ENCODE measurements at places on chromosomes 5 and 9.

DNA sequence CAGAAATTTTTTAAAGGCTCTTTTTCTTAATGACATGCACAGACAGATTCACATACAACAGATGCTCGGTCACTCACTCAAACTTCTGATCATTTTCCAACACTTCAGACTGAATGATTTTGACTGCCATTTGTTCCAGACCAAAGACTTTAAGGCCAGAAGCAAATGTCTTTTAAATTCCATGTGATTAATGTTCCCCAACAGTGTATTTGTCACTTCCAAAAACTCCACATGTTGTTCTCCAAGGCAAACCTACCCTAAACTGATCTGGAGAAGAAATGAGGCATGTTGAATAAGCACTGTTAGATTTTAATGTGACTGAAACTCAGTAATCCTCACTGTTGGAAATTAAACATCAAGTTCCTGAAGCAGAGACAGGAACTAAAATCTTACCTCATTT, 366.7 kb downstream of the GABRG2 start:
- no peak for DNase-seq

DNA sequence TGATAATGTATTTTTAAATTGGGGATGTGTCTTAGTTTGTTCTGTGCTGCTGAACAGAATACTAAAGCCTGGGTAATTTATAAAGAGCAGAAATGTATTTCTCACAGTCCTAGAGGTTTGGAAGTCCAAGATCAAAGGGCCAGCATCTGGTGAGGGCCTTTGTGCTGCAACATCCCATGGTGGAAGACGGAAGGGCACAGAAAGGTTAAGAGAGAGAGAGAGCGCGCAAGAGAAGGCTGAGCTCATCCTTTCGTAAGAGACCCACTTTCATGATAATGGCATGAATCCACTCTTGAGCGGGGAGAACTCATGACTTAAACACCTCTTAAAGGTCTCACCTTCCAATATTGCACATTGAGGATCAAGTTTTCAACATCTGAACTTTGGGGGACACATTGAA, 79.1 kb upstream of the GOLM1 start:
- DNase-seq: no peak

GRCh38 chr9:72588336-72588735, 66.9 kb downstream of the TMC1 start:
- DNase-seq: no peak

DNA sequence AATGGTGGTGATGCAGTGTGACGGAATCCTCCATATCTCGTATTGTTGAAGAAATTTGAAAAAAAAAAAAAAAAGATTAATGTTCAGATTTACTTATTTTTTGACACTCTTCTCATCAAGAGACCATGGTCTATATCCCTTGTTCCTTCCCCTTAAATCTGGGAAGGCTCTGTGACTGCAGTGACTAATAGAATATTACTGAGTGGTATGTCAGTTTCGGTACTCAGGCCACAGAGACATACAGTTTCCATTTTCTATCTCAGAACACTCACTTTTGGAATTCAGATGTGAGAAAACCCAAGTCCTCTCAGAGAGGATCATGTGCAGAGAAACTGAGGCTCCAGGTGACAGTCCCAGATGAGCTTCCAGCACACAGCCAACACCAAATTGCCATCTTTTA, 1193.5 kb downstream of the DTWD2 start:
- DNase-seq: no peak

DNA sequence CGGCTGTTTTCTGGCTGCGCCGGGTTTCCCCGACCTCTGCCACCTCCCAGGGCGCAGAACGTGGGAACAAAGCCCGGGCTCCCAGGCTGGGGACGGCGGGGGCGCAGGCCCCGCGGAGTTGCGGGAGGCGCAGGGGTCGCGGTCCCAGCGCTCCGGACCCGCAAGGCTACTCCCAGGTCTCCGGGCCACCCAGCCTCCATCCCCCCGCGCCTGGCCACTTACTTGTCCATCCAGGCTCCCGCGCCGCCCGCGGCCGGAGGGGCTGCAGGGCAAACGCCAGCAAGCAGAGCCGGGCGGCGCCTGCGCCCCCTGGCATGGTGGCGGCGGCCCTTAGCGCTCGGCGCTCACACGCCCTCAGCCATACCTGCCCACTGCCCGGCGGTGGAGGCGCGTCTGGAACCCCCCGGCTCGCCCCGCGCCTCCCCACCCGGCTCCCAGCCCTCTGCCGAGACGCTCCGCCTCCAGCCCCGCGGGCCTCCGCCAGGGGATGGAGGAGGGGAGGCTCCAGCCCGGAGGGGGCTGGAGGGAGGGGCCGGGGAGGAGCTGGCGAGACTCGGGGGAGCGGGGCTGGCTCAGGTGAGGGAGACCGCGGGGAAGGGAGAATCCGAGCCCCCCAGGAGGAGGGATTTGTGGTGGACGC, at the start of gene ADAM19:
Gene ADAM19, minus strand, starts transcription at position 395 of the 640 bp plus-strand sequence. Its CDS starts 79 bp downstream, at position 316.
- no peak for DNase-seq

- no peak for DNase-seq
Observed at GRCh38 chr9:136051453-136051836, 43.6 kb downstream of the NACC2 start.

GRCh38 chr5:62017092-62017491, 288.9 kb upstream of the KIF2A start:
- no peak for DNase-seq

DNA sequence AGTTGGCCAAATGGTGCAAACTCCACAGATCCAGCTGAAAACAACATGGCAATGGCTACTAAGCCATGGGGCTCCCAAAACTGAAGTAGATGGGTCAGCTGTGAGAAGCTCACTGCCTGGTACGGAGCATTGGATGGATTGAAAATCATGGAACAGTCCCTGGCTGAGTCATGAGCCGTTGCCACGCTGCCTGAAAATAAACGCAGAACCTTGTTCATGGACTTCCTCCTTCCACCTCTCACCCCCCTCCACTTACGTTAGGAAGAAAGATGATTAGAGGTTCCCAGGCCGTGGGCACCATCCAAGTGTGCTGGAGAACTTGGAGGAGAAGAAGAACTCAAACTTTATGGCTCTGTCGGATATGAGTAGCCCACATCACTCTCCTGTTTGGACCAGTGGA, 6.8 kb upstream of the DIPK1B start:
- no peak for DNase-seq

- no peak for DNase-seq
Observed at GRCh38 chr5:54835647-54836046, 149.7 kb downstream of the ESM1 start.

DNA sequence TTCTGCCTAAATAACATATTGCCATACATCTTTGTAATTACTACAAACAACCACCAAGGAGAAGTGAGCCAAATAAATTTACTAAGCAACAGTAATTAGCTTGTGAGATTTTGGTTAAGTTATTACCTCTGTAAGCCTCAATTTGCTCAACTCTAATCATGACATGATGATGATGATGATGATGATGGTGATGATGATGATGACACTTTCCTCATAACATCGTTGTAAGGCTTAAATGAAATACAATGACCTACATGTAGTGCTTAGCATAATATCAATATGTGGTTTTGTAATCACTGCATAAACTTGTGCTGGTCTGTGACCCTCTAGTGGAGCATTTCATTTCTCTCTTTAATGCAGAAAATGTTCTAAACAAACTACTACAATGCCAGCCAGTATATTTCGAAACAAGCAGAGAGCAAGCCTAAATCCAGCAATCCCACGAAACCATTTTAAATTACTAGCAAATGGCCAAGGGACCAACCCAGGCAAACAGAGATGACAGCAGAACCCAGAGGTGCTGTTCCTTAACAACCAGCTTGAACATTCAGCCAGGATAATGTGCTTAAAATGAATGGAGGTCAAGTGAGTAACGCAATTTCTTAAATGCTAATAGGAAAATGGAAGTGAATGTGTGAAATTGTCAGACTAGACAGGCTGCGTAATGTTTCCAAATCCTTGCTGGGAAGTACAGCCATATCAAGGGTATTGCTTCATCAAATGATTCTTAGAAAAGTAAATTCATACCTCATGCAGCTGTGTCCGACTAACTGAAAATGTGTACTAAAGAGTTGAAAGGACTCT, 281.9 kb upstream of the PUM3 start:
- no peak for DNase-seq

GRCh38 chr9:93182572-93182971, 1.4 kb upstream of the WNK2 start:
- DNase-seq: no peak

GRCh38 chr9:92945796-92946195, 1.5 kb upstream of the FGD3 start:
- no peak for DNase-seq

GRCh38 chr5:80143491-80143890, 108.3 kb downstream of the THBS4 start:
- no peak for DNase-seq

Measured in stimulated activated CD4-positive, alpha-beta T cell treated with anti-CD3 and anti-CD28 coated beads, Interleukin-1b, Interleukin-23, amount 100 ng/mL, for 24 hours (primary cell).